ENCODE measurements at places on chromosomes 5 and 9.

DNA sequence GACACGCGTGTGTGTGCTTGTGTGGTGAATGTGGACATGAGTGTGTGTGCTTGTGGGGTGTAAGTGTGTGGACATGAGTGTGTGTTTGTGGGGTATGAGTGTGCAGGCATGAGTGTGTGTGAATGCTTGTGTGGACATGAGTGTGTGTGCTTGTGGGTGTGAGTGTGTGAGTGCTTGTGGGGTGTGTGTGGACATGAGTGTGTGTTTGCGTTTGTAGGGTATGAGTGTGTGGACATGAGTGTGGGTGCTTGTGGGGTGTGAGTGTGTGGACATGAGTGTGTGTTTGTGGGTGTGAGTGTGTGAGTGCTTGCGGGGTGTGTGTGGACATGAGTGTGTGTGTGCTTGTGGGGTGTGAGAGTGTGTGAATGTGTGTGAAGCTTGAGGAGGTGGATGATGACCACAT lies 29.8 kb upstream of the TIFAB start:
- no peak for DNase-seq

GRCh38 chr5:137753691-137754187 lies 424 bp downstream of the HNRNPA0 start:
- no peak for DNase-seq

DNA sequence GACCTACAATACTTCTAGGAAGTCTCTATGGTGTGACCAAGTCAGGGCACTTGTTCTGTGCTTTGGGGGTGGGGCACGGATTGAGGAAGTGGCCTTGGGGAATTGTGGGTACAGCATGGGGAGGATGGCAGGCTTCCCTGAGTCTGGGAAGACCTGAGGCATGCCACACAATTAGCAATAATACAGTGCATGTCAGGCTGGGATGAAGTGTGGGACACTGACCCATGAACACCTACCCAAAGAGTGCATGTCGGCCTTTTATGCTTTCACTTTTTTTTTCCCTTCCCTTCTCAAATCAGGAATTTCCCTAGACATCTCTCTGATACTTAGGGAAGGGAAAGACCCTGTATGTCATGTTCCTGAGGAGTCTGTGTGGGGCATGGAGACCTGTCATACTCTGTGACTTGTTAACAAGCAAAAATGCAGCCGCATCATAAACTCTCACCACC lies 146.4 kb downstream of the PALM2AKAP2 start:
- no peak for DNase-seq

DNA sequence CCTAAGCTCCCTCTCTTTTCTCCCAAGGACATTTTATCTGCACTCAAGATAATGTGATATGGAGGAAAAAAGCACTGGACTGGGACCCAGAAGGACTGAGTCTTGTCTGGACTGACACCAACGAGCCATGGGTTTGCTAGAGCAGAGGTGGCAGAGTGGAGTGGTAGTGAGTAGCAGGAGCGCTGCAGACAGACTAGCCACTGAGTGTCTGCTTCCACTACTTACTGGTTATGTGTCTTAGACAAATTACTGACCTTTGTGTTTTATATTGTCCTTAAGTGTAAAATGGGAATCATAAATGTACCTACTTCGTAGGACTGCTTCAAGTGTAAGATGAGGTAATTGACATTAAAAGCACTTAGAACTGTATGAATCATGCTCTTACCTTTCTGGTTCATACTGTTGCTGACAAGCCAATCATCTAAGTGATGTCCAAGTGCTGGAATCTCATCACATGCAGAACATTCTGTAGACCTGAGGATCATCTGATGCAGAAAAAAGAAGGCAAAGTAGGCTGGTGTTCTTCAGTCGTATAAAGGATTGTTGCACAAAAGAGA lies 12.5 kb upstream of the PRLR start:
- DNase-seq = no peak

GRCh38 chr9:121454972-121455371 lies 44.7 kb downstream of the GGTA1 start:
- DNase-seq = no peak

- DNase-seq = no peak
Observed at GRCh38 chr5:29337030-29337429, 1856.5 kb upstream of the CDH6 start.

GRCh38 chr5:55634209-55634805 lies 77.8 kb downstream of the SLC38A9 start:
- no peak for DNase-seq

GRCh38 chr5:168184103-168184502 lies 107.3 kb upstream of the WWC1 start:
- DNase-seq = no peak

DNA sequence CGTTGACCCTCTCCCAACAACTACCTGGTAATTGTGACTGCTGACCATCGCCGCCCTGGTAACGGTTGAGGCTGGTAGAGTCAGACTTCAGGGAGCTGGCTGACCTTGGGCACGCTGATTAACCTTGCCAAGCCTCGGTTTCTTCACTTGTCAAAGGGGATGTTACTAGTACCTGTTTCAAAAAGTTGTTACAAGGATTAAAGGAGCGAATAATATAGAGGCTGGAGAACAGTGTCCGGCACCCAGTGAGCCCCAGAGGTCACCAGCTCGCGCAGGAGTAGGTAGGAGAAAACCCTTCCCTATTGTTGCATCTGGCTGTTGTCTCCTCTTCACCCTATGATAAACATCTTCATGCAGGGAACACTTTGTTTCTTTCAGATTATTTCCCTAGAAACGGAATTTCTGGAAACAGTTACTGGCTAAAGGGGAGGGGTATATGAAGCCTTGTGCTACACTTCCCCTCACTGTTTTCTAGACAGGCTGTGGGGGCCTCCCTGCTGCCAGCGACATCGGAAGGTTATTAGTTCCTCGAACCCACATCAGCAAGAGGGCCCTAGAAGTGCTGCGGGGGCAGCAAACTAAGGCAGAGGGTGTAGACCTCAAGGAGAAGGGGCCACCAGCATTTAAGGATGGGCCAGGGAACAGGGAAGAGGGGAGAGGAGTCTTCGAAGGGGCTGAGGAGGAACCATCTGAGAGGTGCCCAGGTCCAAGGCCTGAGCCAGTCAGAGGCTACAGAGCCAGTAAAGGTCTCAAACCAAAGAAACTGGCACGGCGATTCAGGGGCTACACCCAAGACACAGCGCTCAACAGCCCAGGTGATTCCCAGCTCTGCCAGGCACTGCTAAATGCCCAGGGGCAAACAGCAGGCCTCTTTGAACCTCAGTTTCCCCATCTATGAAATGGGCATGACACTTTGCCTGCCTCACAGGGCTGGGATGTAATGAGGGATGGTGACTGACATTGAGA lies 37.6 kb downstream of the HRH2 start:
- no peak for DNase-seq

DNA sequence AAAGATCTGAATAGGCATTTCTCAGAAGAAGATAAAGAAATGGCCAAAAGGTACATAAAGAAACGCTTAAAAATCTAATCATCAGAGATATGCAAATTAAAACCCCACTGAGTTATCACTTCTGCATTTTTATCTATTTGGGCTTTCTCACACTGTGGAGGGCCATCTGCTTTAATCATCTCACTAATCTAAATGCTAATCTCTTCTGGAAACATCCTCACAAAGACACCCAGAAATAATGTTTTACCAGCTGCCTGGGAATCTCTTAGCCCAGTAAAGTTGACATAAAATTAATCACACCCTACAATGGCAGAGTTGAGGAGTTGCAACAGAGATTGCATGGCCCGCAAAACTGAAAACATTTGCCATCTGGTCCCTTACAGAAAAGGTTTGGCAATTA lies 407.9 kb upstream of the CYLC2 start:
- DNase-seq = no peak

DNA sequence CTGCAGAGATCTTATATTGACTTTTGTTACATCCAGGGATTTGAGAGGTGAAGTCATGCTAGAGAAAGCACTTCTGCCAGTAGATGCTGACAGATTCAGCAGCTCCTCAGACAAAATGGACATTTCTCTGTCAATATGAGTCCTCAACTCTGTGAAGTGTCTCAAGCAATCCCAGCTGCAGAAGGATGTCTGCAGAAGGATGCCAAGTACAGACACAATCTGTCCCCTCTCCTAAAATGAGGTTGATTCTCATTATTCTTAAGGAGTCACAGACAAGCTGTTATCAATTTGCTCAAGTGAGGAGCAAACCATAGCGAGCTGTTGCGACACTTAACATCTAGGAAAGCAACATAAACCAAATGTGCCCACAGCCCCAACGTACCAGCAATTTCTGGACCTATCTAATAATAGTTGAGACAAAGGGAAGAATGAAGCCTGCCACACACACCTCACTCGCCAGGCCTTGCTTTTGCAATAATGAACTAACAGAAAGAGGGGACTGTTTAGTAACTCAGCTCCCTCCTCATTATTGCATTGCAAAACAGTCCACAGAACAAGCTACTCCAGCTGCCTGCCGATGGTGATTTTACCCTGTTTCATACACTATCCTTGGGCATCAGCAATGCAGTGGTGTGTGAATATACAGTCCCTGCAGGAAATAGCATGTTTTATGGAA lies 364.2 kb upstream of the PDE4D start:
- no peak for DNase-seq

GRCh38 chr5:94524841-94525697 lies 93.3 kb downstream of the KIAA0825 start:
- no peak for DNase-seq

DNA sequence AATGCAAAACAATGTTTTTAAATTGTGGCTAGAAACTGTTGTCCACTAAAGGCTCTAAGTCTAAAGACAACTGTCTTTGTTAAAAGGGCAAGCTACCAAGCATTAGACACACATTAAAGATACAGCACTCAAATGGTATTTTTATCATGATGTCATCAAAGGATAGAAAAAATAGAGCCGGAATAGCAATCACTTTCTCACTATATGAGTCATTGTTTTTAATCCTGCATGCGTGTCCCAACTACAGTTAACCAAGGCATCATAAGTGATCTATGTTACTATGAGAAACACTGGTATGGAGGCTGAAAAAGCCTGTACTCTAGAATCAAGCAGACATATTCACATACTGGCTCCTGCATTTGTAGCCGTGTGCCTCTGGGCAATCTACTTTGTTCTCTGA lies 1.9 kb upstream of the PJA2 start:
- peak; percentile 10 for DNase-seq

DNA sequence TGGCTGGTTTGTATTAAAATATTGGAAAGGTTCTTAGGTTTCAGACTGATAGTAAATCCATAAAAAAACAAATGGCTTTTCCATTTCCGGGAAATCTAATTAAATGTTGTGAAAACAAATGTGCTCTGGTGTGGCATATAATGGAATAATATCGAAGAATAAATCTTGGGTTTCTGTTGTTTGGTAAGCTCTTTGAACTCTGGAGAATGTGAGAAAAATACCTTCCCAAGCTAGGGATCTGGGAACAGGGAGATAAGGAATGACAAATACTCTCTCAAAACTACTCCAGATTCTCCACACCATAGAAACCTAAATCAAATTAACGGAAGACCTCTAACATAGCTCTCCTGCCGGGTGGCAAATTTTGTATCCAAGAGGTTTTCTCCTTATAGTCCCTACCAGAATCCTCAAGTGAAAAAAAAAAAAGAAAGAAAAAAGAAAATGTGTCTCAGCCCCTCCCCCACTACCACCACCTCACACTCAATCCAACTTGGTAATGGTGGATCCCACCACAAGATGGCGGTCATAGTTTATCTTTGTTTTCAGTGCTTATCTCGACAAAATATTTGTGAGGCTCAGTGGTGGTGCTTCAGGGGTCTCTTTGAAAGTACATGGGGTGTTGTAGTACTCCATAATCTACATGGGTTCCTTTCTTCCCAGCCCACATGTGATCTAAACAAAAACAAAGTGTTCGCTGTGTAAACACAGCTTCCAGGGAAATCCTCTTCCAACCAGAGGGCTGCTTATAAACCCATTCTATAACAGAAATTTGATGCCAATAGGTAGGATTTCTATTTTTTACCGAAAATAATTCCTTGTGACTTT lies 54.5 kb upstream of the FST start:
- DNase-seq = no peak

DNA sequence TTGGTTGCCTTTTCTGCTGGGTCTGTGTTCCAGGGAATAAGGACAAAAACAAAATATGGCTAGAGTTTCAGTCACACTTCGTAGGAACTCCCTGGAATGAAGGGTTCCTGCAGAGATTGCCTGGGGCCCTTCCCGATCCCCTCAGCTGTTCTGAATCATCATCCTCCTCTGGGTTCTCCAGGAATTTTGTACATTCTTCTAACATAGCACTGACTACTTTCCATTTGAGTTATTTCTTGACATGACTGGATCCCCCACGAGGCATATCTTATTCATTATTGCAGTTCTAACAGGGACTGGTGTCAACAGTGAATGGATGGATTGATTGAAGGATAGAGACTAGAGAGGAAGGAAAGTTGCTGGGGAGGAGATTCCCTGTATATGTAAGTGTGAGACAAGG lies 49.2 kb upstream of the TNC start:
- DNase-seq = peak; percentile 53

DNA sequence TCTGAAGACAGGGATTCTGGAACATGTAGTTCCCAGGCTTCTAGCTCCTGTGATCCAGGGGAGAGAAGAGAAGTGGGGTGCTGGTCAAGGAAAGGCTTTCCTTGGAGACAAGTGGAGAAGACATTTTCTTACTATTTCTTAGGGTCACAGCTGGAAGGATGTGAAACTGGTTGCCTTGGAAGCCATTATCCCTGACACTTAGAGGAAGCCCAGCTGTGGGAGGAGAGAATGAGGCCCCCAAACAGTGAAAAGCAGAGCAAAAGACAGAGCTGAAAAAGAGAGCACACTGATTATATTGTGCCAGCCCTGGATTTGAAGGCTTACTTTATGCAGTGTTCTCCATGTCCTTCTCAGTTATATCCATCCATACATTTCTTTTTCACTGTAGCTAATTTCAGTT lies 17.5 kb upstream of the SHB start:
- DNase-seq = no peak

DNA sequence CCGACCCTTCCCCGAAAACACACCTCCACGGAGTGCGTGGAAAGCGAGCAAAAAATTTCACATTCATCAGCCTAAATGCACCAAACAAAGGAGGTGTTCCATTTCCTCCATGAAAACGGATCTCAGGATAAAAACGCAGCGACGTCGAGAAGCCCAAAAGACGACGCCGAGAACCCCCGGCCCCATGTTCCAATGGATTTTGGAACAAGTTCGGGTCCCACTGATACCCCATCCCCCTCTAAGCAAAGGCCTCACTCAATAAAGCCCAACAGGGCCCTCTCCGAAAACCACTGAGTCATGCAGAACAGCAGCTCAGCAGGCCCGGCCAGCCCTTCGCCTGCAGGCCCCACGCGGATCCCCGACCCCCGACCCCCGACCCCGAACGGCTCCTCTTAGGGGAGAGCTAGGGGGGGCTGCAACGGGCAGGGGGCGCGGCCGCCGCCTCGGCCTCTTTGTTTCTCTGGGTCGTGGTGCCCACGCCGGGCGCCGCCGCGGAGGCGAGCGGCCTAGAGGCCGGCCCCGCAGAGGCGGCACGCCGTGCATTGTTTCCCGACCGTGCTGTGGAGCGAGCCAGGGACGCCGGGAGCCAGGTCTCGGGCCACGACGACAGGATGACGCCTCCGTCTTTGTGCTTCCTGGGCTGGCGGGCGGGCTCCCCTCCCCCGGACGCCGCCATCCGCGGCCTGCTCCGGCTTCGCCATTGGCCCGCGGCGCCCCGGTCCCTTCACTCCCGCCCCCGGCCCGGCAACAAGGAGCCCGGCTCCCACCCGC lies 915 bp downstream of the ZFAND5 start:
- DNase-seq = no peak

GRCh38 chr5:38211354-38211710 lies 47.0 kb upstream of the EGFLAM start:
- DNase-seq = no peak

GRCh38 chr9:124660341-124660801 lies 110.7 kb downstream of the NR6A1 start:
- DNase-seq = no peak

All from T1000 (cell line).